EH (cell line): ENCODE measurements at places on chromosomes 2 and 18.
A peak's percentile ranks its signal among the peaks of the same experiment; 100 is the strongest.

DNA sequence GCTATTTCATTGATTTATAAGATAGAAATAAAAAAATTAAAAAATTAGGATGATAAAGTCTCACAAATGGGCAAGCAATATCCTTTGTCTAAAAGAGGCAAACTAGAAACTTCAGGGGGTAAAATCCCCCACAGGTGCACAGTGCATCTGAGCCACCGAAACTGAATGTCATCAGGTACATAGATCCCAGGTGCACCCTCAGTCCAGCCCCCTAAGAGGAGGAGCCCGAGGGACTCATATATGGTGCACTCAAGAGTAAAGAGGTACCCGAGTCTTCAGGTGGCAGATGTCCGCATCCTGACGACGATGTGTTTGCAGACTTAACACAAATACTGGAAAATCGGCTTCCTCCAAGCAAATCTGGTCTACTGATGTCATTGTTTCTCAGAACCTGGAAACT is 11.3 kb downstream of the QPCT start:
- DNase-seq: no peak

GRCh38 chr2:223093436-223094241 is 41.6 kb downstream of the KCNE4 start:
- peak; percentile 90 for DNase-seq

GRCh38 chr2:71603851-71604725 is 150.7 kb downstream of the DYSF start:
- no peak for DNase-seq

GRCh38 chr2:199811346-199811745 is 39.6 kb downstream of the FTCDNL1 start:
- DNase-seq: no peak

- peak; percentile 60 for DNase-seq
Measured at GRCh38 chr18:49814147-49814499, 790 bp upstream of the ACAA2 start.

- DNase-seq: peak; percentile 90
Measured at GRCh38 chr2:85445316-85446295, 27.1 kb downstream of the SH2D6 start.

DNA sequence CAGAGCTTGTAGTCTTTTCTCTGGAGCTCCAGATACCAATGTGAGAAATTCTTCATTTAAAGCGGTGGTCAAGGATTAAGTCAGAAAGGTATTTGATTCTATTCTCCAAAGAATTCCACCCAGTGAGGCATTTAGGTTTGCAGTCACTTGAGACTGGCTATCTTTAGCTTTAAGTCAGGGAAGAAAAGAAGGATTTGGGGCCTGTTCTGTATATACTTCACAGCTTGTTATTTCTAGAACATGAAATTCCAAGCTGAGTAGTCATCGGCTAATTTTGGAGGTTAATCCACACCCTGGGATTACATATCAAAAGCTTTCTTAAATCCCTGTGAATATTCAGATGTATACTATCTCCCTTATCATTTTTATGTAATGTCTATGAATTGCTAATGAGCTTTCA is 39.4 kb downstream of the MYOM1 start:
- peak; percentile 60 for DNase-seq

DNA sequence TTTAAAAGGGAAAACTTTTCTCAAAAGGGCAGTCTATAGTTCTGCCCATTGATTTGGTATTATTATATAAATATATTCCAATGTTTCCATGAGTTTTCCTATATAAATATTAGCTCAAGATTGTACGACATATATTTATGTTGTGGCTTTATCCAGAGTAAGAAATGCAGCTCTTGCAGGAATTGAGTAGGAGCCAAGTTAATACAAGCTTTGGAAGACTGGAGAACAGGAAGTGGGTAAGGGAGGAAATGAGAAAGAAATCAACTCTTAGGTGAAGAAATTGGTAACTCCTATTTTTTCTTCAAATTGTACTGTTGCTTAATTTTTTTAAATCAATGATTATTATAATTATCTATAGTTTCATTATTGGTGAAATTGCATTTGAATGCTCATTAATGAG is 105.4 kb upstream of the FAM117B start:
- DNase-seq: peak; percentile 70

DNA sequence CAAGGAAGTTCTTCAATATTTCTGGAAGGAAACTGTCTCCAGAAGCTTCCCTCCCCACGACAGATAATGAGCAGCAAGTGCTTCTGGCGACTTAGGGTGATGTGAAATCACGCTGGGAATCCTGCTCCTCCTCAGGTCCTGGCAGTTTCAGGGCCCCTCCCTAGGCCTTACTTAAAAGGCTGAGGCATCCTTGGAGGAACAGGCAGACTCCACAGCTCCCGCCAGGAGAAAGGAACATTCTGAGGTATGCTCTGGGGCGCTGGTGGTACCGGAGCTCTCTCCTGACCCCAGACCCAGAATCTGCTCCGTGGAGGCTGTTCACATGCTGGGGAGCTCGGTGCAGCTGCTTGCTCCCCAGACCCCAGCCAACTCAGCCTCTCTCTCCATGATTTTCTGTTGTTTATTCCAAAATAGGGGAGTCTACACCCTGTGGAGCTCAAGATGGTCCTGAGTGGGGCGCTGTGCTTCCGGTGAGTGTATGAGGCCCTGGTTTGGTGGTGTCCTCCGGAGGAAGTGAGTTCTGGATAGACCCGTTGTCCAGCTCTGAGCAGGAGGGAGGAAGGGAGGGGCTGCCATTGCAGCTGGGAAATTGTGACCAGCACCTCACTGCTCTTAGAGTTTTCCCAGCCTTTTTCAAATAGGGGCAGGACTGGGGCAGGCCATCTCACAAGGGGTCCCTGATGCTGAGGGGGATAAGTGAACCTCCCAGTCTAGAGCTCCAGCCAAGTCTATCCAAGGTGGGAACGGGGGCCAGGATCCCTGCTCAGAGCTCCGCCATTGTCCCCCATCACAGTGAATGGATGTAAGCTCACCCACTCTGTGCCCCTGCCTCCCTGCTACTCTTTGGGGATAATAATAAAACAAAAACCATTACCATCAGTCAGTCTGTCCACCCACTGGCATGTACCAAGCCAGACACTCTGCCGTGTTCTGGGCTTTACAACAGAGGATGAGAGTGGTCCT is at the start of gene IL36RN:
IL36RN (plus strand) TSS at position 201 of the 963 bp plus-strand sequence; CDS start at position 442, 241 bp downstream.
- no peak for DNase-seq

- DNase-seq: peak; percentile 8
Measured at GRCh38 chr2:146633159-146633558, 1211.7 kb upstream of the ACVR2A start.

DNA sequence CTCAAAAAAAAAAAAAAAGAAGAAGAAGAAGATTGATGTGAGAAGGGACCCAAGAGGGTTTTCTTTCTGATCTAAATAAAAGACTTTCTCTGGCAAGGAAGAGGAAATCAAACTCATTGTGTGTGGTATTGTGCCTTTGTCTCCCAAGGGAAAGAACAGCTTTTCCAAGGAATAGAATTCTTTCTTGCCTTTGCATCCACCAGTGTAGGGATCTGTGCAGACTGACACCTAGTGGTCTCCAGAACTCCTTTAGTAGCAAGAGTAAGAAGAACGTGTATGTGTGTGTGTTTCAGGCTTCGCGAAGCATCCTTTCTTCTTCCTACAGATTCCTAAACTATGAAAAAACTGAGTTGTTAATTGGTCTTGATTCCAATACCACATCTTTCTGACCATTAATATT is 33.5 kb upstream of the CRIM1 start:
- DNase-seq: peak; percentile 61

DNA sequence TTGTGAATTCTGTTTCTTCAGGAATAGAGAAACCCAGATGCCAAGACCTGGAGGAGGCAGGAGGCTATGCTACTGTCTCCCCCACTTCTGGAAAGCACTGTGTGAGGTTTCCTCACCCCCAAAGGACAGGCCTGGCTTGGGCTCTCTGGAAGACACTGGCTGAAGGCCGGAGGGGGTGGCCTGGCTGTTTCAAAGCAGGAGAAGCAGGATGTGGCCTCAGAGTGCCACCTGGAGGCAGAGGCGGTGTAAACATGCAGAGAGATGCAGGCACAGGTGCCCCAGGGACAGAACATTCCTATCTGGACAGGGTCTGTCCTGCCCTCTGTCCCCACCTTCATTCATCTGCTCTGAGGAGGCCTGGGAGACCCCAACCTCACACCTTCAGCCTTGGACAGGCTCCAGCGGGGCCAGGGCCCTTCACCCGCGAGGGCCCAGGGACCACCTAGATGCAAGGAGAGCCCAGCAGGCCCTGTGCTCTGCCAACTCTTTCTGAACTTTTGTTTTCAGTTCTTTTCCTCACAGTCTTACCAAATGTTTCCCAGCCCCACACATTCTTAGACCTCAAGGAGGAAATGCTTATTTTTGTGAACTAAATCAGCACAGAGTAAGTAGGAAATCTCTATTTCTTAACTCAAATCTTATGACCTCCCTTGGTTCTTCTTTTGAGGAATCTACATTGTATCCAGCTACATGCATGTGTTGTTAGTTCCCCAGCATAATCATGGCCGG is 79.2 kb downstream of the LONRF2 start:
- peak; percentile 74 for DNase-seq

DNA sequence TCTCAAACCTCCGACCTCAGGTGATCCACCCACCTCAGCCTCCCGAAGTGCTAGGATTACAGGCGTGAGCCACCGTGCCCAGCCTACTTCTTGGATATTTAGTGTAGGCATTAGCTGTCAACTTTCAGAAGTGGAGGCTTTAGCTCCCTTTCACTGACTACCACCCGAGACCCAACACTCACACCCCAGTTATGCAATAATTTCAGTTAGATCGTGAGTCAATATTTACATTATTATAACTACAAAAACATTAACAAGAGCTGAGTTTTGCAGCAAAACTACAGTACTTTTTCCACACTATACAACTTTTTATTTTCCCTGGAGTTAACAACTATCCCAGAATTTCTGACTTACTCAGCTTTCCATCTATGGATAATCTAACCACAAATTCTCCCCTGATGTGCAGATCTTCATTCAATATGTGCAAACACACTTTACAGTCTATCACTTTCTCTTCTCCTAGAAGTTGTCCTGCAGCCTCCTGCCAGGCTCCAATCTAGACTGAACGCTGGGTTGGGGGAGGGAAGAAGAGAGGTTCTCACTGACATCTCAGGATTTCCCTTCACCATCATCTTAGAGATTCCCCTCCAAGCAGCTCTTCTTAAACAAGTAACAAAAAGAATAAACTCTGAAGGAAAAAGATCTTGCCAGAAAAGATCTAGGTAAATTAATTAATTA is 10.1 kb downstream of the TBC1D8 start:
- DNase-seq: peak; percentile 52

DNA sequence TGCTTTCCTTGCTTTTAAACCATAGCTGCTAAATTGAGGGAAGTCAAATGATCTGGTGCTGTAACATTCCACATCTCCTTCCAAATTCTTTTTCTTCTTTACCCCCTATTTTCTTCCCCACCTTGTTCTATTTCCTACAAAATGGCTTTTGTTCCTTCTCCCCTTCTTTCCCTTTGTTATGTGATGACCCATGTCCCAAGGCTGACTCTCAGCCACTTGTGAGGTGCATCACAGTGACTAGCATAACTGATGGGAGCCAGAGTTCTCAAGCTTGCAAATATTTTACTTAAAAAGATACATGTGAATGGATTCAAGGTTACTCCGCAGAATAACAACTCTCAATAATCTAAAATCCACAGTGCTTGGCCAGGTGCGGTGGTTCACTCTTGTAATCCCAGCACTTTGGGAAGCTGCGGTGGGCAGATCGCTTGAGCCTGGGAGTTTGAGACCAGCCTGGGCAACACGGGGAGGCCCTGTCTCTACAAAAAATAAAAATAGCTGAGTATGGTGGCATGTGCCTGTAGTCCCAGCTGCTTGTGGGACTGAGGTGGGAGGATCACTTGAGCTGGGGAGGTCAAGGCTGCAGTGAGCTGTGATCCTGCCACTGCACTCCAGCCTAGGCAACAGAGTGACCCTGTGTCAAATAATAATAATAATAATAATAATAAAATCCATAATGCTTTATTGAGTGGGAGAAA is 100.1 kb upstream of the CERS6 start:
- DNase-seq: no peak
